ENCODE measurements at places on chromosomes 3 and 15.

- DNase-seq = no peak
These were observed 274.5 kb upstream of the MANF start for GRCh38 chr3:51110586-51110985.

GRCh38 chr15:76460871-76461270, 124.3 kb downstream of the ISL2 start:
- no peak for DNase-seq

DNA sequence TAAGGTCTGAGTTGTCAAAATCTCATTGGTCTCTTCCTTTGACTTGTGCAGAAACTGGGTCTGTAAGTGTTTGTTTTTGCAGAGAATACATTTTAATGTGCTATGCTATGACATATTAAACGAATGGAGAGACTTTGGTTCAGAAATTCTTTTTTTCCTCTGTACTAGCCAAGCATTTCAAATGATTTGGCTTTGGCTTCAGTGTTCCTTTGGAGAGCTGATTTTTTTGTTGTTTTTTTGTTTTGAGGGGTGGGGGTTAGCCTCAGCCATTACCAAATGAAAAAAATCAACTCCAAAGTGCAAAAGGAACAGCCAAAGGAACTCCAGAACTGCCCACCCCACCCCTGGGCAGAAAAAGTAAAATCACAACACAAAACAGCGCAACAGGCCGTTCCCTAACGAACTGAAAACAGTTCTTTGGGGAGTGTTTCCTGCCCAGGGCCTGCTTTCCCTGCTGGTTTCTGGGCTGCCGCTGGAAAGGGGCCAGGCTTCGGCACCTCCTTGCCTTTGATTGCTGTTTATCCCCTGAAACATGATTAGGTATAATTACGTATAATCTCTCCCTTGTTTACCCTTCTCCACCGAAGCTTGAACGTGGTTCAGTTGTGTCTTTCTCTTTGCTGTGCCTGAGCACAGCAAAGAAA, 57.6 kb upstream of the NEO1 start:
- DNase-seq = no peak

DNA sequence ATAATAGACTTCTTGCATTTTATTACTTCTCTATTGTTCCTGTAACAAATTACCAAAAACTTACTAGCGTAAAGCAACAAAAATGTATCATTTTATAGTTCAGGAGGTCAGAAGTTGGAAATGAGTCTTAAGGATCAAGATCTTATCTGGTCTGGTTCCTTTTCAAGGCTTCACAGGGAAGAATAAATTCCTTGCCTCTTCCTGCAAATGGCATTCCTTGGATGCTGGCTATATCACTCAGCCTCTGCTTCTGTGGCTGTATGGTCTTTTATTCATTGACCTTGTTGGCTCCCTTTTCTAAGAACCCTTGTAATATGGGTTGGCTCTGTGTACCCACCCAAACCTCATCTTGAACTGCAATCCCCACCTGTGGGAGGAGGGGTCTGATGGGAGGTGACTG, 478.4 kb upstream of the THBS1 start:
- DNase-seq = no peak

GRCh38 chr3:79415356-79415755, 352.4 kb downstream of the ROBO1 start:
- no peak for DNase-seq

All from stimulated activated CD4-positive, alpha-beta T cell treated with anti-CD3 and anti-CD28 coated beads, Interleukin-15, amount 100 ng/mL, for 1 hour (primary cell).